ENCODE measurements at places on chromosomes 5 and 9.

- DNase-seq, result no peak
Measured at GRCh38 chr5:50606179-50606578, 60.3 kb upstream of the PARP8 start.

DNA sequence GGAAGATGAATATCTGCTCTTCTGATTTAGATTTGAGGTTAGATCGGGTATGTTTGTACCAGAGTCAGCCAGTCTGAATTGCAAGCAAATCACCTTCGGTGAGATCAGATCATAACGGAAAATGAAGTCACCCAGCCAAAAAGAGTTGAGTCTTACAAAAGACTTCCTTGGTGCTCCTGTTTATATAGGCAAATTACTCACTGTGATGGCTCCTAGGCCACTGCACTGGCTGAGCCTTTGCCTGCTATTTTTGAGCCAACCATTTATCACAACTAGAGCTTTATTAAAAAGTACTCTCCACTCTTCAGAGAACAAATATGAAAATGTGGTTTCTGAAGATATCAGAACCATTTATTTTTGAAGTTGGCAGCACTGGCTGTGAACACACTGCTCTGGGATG is 277.7 kb upstream of the PCSK5 start:
- DNase-seq, result no peak

DNA sequence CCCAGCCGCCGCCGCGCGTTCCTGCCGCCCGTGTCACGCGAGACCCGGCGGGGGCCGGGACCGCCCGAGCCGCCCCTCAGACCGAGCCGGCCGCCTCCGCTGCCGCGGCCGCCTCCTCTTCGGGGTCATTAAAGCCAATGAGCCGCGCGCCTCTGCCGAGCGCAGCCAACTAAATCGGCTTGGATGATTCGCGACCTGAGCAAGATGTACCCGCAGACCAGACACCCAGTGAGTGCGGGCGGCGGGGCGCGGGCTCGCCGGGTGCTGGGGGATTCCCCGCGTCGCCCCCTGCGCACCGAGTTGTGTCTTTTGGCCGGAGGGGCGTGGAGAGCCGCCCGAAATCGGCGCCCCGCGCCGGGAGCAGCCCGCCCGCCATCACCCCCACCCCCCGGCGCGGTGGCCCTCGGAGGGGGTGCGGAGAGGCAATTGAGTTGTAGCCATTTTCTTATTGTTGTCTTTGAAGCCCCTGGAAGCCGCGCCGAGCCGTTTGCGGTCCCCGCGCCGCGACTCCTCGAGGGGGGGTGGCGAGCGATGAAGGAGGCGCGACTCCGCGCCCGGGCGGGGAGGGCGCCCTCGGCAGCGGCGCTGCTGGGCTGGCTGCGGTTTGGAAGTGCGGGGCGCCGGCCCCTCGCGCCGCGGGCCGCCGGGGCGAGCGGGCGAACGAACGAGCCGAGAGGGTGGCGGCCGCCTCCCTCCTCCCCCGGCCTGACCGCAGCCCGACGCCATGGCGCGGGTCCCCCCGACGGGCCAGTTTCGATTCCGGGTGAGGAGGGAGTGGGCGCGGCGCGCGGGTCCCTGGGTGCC is 1.0 kb downstream of the TLE4 start:
- no peak for DNase-seq

GRCh38 chr5:95895251-95895650 is 66.4 kb downstream of the ELL2 start:
- DNase-seq, result no peak

- DNase-seq, result no peak
Measured at GRCh38 chr9:136018257-136019031, 57.3 kb upstream of the UBAC1 start.

DNA sequence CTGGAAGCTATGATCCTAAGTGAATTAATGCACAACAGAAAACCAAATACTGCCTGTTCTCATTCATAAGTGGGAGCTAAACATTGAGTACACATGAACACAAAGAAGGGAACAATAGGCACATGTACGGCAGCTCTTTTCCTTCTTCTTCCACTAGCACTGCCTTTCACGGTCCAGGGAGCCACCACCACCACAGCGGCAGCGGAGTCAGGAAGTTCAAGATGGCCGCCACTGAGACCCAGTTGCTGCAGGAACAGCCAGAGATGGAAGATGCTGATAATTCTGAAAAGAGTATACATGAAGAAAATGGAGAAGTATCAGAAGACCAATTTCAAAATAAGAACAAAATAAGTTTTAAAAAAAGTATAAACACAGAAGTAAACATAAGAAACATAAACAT is 39.5 kb upstream of the TNFSF15 start:
- DNase-seq, result no peak

- DNase-seq, result no peak
Measured at GRCh38 chr5:111675201-111675934, 81.6 kb downstream of the NREP start.

GRCh38 chr9:136675477-136676296 is 11.6 kb downstream of the AGPAT2 start:
- DNase-seq, result no peak

DNA sequence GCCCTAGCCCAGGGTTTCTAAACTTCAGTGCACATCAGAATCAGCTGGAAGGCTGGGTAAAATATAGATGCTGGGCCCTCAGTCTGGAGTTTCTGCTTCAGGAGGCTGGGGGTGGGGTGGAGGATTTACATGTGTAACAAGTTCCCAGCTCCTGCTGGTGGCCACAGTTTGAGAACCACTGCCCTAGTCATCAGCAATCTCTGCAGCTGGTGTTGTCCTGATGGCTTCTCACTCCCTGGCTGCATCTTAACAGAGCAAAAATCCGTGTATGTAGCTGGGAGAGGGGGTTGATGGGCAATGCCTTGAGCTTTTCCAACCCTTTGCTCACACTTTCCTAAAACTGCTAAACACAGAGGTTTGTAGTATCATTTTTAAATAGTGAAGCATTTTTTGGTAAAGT is 186.0 kb upstream of the KLF9 start:
- DNase-seq, result no peak

DNA sequence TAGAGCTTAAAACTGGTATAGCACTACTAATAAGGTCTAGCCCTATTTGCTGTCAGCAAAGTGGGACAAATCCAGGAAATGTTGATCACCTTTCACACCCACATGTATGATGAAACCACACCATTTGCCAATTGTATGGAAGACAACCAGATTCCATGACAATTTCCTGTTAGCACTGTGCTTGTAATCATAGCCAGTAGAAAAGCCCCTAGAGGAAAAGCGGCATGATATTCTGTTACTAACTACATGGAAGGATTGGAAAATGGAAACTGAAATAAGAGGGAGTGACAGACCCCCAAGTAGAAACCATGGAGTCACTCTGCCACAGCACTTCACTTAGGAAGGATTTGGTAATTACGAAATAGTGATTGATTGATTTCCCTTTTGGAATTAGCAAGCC is 923 bp downstream of the SPATA6L start:
- DNase-seq, result no peak

GRCh38 chr5:56128113-56128512 is 105.0 kb downstream of the ANKRD55 start:
- no peak for DNase-seq

- DNase-seq, result no peak
Measured at GRCh38 chr5:179254638-179255271, 90.5 kb downstream of the ADAMTS2 start.

- DNase-seq, result no peak
Measured at GRCh38 chr9:13064676-13065075, 214.8 kb downstream of the MPDZ start.

GRCh38 chr5:127561254-127561653 is 43.8 kb downstream of the PRRC1 start:
- no peak for DNase-seq

DNA sequence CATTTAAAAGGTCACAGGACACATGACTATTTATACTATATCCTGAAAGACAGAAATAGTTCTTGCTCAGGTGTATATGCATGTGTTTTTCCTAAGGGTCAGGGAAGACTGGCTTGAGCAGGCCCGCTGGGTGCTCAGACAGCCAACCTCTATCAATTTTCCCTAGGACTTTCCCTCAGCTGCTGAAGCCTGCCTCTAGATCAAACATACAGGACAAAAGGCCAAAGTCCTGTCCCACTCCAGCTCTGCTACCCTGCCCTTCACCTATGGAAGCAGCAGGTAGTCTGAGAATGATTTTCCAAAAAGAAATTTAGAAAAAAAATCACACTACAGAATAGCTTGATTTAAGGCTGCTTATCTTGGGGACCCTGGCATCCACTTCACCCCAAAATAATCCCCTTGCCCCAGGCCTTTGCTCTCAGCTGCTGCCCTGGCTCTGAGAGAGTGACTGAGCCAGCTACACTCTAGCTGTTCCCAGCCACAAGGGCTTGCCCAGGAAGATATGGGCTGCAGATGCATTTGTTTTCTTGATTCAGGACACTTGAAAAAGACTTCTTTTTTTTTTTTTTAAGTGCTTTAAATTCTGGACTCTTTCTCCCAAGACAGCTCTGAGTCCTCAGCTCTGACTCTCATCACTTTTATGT is 42.5 kb downstream of the KLHL3 start:
- no peak for DNase-seq

- no peak for DNase-seq
Measured at GRCh38 chr9:72363908-72364678, 915 bp downstream of the ZFAND5 start.

DNA sequence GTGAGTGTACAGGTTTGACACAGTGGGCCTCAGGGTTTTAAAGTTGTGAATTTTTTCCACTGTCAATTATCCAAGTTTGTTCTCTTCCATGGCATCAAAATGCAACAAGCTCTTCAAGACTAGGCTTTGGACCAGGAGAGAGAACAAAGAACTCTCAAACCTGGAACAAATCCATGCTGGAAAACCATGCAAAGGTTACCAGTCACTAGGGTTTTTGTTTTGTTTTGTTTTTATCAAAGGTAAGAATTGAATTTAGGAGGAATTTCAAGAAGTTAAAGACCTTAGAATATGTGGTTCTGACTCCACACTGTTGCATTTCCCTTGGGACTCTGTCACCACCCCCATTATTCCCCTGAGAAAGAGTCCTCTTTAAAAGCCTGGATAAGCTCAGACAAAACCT is 191.1 kb upstream of the PIK3R1 start:
- no peak for DNase-seq

- DNase-seq, result no peak
Measured at GRCh38 chr5:57054671-57055070, 102.7 kb upstream of the MIER3 start.

DNA sequence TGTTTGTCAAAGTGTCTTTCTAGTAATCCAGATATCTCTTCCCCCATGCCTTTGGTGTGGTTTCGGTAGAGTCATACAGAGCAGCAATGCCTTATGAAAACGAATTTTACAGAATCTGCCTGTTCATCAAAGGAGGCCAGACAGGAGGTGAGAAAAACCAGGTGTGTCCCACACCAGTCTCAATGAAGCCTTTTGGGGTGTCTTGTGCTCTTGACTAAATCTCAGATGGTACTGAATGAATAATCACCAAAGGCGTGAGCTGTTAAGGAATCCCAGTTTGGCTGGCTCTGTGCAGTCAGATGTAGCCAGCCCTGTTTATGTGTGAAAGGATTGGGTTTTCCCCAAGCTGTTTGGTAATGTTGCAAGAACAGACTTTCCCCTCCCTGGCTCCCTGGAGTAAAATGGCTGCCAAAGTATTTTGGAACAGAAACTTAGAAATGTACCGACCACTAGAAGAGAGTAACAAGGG is 70.8 kb upstream of the CDKN2B start:
- no peak for DNase-seq

DNA sequence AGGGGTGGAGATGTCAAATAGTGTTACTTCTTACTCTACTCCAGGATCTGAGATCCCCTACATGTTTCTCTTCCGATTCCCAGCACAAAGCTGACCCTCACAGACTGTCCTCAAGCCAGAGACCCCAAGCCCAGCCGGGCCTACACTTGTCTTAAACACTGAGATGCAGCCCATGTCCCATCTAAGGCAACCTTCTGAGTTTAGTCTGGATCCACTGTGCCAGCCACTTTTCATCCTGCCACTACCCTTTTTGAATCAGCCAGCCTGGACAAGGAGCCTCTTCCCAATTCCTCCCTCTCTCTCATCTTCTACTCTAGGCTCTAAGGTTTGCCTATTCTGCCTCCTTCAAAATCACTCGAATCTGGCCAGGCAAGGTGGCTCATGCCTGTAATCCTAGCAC is 6.2 kb upstream of the MYORG start:
- DNase-seq, result no peak

- no peak for DNase-seq
Measured at GRCh38 chr5:100496296-100496695, 38.9 kb upstream of the FAM174A start.

DNA sequence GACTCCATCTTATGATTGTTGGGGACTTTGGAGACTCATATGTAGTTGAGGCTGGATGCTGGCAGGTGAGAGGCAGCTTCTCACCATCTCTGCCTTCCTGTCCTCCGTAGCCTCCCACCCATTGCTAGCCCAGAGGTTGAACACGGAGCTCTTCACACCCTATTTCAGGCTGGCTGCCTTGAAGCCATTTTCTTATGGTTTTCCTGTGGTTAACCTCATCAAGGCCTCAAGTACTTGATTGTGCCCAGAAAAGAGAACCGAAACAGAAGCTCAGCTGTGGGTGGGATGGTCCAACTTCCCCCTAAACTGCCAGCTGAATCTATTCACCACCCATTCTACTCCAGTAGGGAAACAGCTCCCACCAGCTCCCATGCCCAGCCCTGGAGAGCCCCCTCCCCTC is 102.9 kb downstream of the LIFR start:
- no peak for DNase-seq

DNA sequence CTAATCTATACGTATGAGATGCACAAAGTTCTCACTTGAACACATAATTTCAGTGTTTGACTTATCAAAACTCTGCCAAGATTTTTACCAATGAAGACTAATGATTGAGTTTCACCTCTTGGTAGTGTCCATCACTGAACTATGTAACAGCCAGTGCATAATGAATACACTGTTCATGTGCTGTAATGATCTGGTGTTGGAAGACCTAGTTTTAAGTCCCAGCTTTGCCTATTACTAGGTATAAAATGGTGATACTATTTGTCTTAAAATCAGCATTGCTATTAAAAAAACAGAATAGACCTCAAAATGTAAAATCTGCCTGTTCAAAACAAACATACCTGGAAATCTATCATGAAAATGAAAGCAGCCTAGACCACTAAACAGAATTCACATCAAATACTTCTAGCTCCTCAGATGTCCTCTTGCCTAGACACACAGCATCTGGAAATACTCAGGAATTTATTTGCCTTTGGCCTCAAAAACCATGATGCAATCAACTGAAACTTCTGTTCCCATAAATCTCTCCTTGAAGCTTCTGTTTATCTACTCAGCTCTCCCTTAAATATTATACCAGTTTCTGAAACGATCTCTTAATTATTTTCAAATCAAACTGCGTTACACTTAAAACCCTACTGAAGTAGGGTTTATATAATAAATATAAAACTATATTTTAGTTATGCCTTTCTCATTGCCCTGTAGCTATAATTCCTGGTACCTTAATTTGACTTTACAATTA is 38.1 kb downstream of the MRPS27 start:
- DNase-seq, result no peak

GRCh38 chr5:5285906-5286305 is 136.6 kb upstream of the ICE1 start:
- no peak for DNase-seq

DNA sequence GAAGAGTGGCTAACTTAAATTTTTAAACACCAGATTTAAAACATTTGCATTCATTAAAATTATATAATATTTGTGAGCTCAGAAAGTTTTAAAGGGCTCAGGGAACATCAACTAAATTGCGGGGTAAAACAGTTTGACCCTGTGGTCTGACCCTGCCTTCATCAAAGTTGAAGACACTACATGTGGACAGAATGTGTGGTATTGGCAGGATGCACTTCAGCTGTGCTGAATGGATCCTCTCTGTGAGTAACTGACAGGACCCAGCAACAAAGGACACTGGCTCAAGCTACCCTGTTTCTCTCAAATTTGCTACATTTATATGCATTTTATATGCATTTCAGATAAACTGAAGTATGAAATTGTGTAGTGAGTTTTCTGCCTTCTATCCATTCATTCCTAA is 288.5 kb downstream of the ZNF608 start:
- DNase-seq, result no peak

Measured in NCI-H187 (cell line).